Occipital lobe (tissue), 3 donors: ENCODE measurements at places on chromosomes 7 and 10.

GRCh38 chr10:91167406-91167805 lies 53.1 kb upstream of the PCGF5 start:
- DNase-seq: no peak

DNA sequence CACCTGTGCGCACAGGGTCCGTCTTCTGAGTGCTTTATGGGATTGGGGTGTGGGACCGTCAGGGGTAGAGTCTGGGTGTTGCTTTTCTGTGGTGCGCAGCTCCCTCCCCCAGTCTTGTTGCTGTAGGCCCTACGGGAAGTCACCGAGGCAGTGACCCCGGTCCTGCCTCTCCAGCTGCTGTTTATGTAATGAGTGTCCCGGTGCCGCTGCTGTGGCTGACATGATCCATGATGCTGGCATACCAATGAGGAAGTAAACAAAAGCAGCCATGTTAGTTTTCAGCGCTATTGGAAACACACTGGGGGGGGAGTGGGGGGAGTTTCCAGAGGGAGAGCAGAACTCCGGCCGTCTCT lies 1.1 kb downstream of the TRIM8 start:
- DNase-seq: peak; percentile 79

DNA sequence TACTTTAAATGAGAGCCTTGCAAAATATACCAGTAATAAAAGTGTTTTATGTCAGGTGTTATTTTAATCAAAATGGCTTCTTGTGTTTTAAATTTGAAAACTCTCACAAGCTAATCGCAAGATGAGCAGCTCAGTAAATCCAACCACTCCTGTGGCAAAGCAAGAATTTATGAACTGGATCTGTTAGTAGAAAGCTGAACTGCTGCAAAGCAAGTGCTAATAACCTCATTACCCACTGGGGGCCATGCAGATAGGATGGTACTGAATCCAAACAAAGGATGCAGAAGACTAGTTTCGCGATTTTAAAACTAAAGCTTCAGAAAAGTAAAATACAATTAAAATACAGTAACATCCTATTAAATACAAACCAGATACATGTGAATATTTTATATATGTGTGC lies 468.0 kb downstream of the PARD3 start:
- DNase-seq: no peak

GRCh38 chr10:14549496-14549895 lies 218.8 kb upstream of the FRMD4A start:
- DNase-seq: no peak

GRCh38 chr10:4708123-4708759 lies 117.8 kb upstream of the AKR1E2 start:
- no peak for DNase-seq

GRCh38 chr10:17075533-17076359 lies 53.9 kb downstream of the CUBN start:
- no peak for DNase-seq

GRCh38 chr10:44017483-44018145 lies 367.3 kb downstream of the CXCL12 start:
- DNase-seq: no peak

- no peak for DNase-seq
These were observed 133.5 kb downstream of the CHN2 start for GRCh38 chr7:29328045-29328444.

- no peak for DNase-seq
These were observed 117.0 kb downstream of the KBTBD2 start for GRCh38 chr7:32774541-32774951.

DNA sequence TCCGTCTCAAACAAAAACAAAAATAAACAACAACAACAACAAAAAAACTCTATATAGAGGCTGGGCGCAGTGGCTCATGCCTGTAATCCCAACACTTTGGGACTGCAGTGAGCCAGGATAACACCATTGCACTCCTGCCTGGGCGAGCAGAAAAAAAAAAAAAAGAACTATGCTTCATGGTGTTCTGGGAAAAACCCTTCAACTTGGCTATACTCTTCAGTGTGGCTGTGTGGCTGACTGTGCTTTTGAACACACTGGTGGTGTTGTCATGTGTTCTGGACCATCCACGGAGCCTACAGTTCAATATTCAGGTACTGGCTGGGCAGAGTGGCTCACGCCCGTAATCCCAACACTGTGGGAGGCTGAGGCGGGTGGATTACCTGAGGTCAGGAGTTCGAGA lies 26.5 kb downstream of the SNX8 start:
- no peak for DNase-seq
